Activated CD4-positive, alpha-beta T cell treated with anti-CD3 and anti-CD28 coated beads, Interleukin-2, amount 50 U/mL, for 4 hours (primary cell): ENCODE measurements at places on chromosomes 7 and 10.

DNA sequence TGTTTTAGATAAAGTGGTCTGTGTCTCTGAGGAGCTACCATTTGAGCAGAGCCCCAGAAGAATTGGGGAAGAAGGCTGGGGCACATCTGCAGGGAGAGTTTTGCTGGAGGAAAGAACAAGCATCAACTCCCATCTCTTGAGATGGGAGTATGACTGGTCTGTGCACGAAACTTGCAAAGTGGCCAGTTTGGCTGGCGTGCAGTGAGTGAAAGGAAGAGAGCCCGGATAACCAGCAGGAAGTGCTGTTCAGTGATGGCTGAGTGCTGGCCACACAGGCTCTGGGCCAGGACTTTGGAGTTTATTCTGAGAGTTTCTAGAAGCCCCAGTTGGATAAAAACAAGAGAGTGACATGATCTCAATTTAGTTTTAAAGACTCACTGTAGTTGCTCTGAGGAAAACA is 34.4 kb upstream of the SVIL start:
- DNase-seq, result no peak

DNA sequence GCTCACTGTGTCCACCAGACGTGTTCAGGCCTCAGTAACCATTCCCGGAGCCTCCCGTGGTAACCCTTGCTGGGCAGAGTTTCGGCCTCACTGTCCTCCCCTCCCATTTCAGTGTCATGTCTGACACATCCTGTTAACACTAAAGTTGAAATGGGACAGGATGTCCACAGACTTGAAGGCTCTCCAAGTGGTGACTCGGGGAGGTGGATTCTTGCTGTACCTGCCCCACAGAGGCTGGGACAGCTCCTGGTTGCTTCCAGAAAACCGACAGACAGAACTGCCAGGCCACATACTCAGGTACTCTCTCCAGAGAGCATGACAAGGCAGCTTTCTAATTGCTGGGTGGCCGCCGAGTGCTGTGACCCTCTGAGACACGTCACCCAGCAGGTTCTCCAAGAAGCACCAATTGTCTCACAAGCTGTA is 17.9 kb upstream of the CYTH3 start:
- DNase-seq, result no peak

- DNase-seq, result no peak
Observed at GRCh38 chr7:131717181-131717580, 160.8 kb upstream of the PODXL start.

- DNase-seq, result no peak
Observed at GRCh38 chr7:36298106-36298505, 91.6 kb upstream of the ANLN start.

- no peak for DNase-seq
Observed at GRCh38 chr10:110461530-110461929, 36.2 kb upstream of the DUSP5 start.

- DNase-seq, result no peak
Observed at GRCh38 chr7:108091461-108091831, 38.7 kb downstream of the LAMB4 start.

- DNase-seq, result no peak
Observed at GRCh38 chr10:71493741-71494140, 97.0 kb downstream of the CDH23 start.

GRCh38 chr7:92766461-92767003 is 69.8 kb downstream of the CDK6 start:
- no peak for DNase-seq

DNA sequence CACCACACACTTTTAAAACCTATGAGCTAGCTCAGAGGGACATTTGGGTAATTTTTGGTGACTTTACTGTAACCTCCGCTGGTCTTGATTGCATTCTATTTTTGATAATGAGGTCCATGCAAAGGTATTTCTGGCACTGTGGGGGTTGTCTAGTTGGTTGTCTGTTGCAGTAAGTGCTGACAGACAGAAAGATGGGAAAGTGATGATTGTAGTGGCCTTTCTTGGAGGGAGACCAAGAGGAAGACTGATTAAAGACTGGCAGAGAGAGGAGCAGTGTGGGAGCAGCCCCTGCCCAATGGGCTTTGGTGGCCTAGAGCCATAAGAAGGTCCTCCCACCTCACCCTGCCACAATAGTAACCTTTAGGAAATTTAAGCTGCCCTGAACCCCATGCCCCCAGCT is 173.4 kb upstream of the CTBP2 start:
- no peak for DNase-seq

DNA sequence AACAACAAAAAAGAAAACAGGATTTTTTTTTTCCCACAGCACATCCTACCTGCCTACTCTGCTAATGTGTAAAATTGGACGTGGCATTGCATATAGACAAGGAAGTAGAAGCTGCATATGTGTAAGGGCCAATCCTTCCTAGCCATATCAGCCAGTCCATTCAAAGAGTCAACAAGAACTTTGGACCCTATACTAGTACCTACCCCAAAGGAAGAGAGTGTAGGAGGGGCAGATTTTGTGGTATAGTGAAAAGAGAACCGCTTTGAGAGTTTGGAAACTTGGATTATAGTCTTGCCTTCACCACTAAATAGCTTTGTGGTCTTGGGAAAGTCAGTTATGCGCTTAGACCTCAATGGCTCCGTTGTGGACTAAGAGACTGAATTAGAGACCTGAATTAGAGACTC is 12.1 kb upstream of the MCU start:
- DNase-seq, result no peak
